Motor neuron (in vitro differentiated cells): ENCODE measurements at places on chromosomes 13 and 19. TPM values are rescaled to one million over a fixed set of nuclear protein-coding genes. Genes with fewer than 3 reads are reported as not detected.

The OR10H1 gene
- total RNA-seq, result 0.25 TPM in 1 of 2 replicates, not detected in the other

The WDR62 gene
- 0.48 and 1.1 TPM in 2 replicates for total RNA-seq

The GAPDHS gene
- total RNA-seq, result not detected in 2 replicates

The SBNO2 gene
- total RNA-seq, result 38.3 and 54.9 TPM in 2 replicates

The SYNGR4 gene
- 1.2 TPM in 1 of 2 replicates, not detected in the other for total RNA-seq

The SOX21 gene
- total RNA-seq, result 5.9 and 8.6 TPM in 2 replicates

The SPATA13 gene
- 8.5 and 9.0 TPM in 2 replicates for total RNA-seq

The ZNF599 gene
- 10.6 and 11.2 TPM in 2 replicates for total RNA-seq

The PLEKHA4 gene
- total RNA-seq, result 2.5 and 3.1 TPM in 2 replicates

The TPTE2 gene
- total RNA-seq, result 0.58 and 1.9 TPM in 2 replicates

The NEK3 gene
- total RNA-seq, result 24.2 and 42.9 TPM in 2 replicates

The WDR83 gene
- 15.3 and 17.5 TPM in 2 replicates for total RNA-seq

The KLK14 gene
- total RNA-seq, result 0.85 TPM in 1 of 2 replicates, not detected in the other

The CYP4F8 gene
- total RNA-seq, result 0.53 and 0.84 TPM in 2 replicates

The ADM5 gene
- total RNA-seq, result 2.1 and 2.4 TPM in 2 replicates

The FBN3 gene
- 0.19 TPM in 1 of 2 replicates, not detected in the other for total RNA-seq

The CYP2S1 gene
- total RNA-seq, result 1.0 and 1.6 TPM in 2 replicates

The CCDC194 gene
- 0.41 and 0.48 TPM in 2 replicates for total RNA-seq

The PRSS57 gene
- not detected in 2 replicates for total RNA-seq

The ERICH4 gene
- 0.37 and 0.52 TPM in 2 replicates for total RNA-seq

The CLIP3 gene
- 12.4 and 12.5 TPM in 2 replicates for total RNA-seq

The ZNF600 gene
- 10.8 and 12.7 TPM in 2 replicates for total RNA-seq

The EDDM13 gene
- 5.6 and 7.7 TPM in 2 replicates for total RNA-seq

The DNM2 gene
- total RNA-seq, result 53.4 and 55.2 TPM in 2 replicates

The SPART gene
- total RNA-seq, result 44.8 and 47.0 TPM in 2 replicates

The ZNF536 gene
- total RNA-seq, result 20.4 and 24.4 TPM in 2 replicates

The CATSPERD gene
- total RNA-seq, result 0.05 TPM in 1 of 2 replicates, not detected in the other

The ADGRE3 gene
- total RNA-seq, result not detected in 2 replicates

The FFAR1 gene
- 0.43 and 0.49 TPM in 2 replicates for total RNA-seq

The TMIGD2 gene
- 1.2 TPM in 1 of 2 replicates, not detected in the other for total RNA-seq

The SLC25A41 gene
- total RNA-seq, result 0.33 and 0.63 TPM in 2 replicates

The SSC5D gene
- 0.27 and 0.38 TPM in 2 replicates for total RNA-seq

The PTGER1 gene
- not detected in 2 replicates for total RNA-seq

The SLC8A2 gene
- 8.3 and 13.3 TPM in 2 replicates for total RNA-seq

The C19orf73 gene
- 4.1 and 4.4 TPM in 2 replicates for total RNA-seq

The ALDH16A1 gene
- total RNA-seq, result 24.5 and 26.2 TPM in 2 replicates

The C1QTNF9B gene
- total RNA-seq, result 0.18 TPM in 1 of 2 replicates, not detected in the other

The LAIR2 gene
- total RNA-seq, result not detected in 2 replicates

The ANKLE1 gene
- total RNA-seq, result 1.3 and 3.6 TPM in 2 replicates

The SPACA7 gene
- not detected in 2 replicates for total RNA-seq

The B3GNT3 gene
- total RNA-seq, result 0.09 TPM in 1 of 2 replicates, not detected in the other
